ENCODE measurements at places on chromosomes 5 and 9.

DNA sequence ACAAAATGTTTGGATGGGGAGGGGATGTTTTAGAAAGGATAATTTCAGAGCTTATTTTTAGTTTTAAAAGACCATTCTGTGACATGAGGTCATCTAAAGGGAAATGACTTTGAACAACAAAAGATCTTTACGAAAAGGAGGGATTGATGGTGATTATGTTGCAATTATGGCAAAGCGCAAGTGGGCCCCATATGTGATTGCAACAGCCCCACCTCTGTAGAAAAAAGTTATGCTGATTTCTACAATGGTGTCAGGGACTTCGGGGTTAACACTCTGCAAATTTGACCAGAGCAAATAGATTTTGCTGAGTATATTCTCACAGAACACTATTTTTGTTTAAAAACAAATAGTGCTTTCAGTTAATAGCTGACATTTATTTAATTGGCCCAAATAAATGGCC is 312.8 kb downstream of the NSG2 start:
- no peak for DNase-seq

GRCh38 chr5:39826051-39826450 is 401.3 kb upstream of the DAB2 start:
- DNase-seq: no peak

GRCh38 chr5:144076521-144077083 is 93.9 kb downstream of the YIPF5 start:
- DNase-seq: no peak

DNA sequence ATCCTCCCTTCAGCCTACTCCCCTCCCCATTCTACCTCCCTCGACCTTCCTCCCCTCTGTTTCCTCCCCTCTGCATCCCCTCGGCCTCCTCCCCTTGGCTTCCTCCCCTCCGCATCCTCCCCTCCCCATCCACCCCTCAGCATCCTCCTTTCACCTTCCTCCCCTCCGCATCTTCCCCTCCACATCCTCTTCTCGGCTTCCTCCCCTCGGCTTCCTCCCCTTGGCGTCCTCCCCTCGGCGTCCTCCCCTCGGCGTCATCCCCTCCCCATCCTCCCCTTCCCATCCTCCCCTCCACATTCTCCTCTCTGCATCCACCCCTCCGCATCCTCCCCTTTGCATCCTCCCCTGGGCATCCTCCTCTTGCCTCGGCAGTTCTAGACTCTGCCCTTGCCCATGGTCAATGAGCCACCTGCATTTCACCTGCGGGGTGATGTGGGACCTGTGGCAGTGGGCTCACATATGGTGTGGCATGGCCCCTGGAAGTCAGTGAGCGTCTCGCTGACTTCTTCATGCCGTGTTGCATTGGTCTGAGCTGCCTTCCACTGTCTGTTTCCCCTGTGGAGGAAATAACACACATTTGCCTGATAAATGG is 113.0 kb downstream of the WNK2 start:
- DNase-seq: no peak
